Putamen (tissue), 1 donor: ENCODE measurements at places on chromosomes 2 and 18.

GRCh38 chr2:124975224-124975623, 950.1 kb downstream of the CNTNAP5 start:
- DNase-seq = no peak

GRCh38 chr2:53353135-53354114, 414.2 kb upstream of the CHAC2 start:
- DNase-seq = no peak

DNA sequence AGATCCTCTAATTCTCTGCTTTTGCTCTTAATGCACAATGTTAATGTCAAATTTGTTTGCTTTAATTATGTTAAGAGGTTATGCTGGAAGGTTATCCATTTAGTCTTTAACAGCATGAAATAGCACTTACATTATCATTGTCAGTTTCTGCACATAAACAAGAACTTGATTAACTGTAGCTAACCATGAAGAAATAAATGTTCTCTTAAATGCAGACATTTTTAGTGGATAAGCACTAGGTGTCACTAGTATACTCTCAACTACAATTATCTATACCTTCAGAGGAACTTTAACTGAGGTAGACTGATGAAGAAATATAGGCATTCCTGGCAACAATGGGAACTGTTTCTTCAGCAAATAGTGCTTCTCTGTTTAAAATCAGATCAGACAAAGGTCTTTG, 178.8 kb upstream of the CHST9 start:
- no peak for DNase-seq

DNA sequence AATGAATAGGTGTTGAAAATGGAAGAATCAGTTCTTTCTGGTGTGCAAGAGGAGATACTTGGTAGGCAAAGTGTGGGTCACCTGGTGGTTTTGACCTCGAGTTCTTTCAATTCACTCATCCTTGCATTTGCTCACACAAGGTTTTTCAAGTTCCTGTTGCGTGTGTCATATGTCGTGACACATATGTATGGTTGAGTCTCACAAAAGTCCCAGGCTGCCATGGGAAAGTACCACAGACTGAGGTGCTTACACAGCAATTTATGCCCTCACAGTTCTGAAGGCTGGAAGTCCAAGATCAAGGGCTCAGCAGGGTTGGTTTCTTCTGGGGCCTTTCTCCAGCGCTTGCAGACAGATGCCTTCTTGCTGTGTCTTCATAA, 64.4 kb downstream of the NCK2 start:
- DNase-seq = no peak

- peak; percentile 25 for DNase-seq
Observed at GRCh38 chr2:28273751-28274150, 118.9 kb upstream of the FOSL2 start.

- DNase-seq = no peak
Observed at GRCh38 chr2:22887426-22887825, 497.6 kb upstream of the KLHL29 start.
